ENCODE measurements at places on chromosomes 5 and 9. TPM values are rescaled to one million over a fixed set of nuclear protein-coding genes. Genes with fewer than 3 reads are reported as not detected.

The IL3 gene
- total RNA-seq, result not detected

The AGPAT2 gene
- total RNA-seq, result 81.9 TPM

The NUTM2G gene
- not detected for total RNA-seq

The GRIA1 gene
- 1.2 TPM for total RNA-seq
